NCI-H2171 (cell line): ENCODE measurements at places on chromosomes 7 and 10.

DNA sequence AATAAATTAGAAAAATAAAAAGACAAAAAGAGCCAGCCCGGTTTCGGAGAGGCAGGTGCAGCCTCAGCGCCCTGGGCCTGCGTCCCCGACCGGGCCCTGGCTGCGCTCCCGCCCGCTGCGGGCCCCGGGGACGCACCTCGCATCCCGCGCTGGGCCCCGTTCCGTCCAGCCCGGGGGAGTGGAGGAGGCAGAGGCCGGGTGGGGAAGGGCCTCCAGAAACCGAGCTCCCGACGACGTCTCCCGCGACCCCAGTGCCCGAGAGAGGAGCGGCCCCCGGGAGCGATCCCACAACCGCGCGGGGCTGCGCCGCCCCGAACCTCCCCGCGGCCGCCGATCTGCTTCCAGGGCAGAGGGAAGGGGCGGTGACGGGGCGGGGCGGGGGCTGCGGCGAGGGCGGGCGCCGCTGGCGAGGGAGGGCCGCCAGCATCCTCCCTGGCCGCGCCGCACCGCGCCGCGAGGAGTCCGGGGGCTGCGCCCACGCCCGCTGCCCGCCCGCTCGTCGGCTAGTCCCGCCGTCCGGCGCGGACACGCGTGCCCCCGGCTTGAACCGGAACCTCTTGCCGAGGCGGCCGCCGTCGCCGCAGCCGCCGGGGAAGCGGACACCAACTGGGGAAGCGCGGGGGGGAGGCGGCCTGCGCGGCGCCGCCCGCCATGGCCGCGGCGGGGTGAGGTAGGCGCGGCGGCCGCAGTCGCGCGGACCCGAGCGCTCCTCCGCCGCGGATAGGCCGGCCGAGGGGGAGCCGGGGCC lies at the start of gene CCNY:
Gene CCNY (plus strand): TSS at position 426 of the 748 bp plus-strand sequence. CDS start 545 bp downstream, outside the sequence.
- peak; percentile 53 for DNase-seq

- no peak for DNase-seq
Measured at GRCh38 chr10:119919826-119920225, 27.3 kb downstream of the SEC23IP start.

DNA sequence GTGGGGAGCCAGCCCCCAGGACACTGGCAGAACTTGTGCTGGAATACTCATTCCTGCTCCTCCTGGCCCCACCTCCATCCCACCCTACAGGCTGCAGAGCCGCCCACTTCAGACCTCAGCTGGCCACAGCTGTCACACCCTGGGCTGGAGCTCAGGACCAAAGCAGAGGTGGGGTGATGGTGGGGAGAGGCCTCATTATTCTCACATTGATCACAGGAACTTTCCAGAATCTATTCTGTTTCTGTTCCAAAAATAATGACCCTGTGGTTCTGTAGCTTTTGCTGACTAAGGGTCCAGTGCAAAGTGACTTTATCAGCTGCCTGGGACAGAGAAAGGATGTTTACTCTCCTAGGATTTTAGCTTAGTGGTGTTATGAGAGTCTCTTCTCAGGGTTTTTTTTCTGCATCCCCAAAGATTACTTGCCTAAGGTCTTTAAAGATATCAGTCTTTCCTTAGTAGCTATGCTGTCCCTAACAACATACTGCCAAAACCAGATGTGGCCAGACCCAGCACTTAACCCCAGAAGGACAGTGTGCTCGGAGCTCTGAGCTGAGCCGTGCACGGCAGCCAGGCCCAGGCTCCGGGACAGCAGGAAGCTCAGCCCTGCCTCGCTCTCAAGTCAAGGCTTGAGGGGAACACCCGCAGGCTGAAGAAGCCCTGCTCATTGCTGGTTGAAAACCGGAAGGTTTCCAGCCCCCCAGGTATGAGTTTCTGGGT lies 223.3 kb downstream of the MLLT10 start:
- DNase-seq: no peak

- DNase-seq: no peak
Measured at GRCh38 chr10:110706690-110707098, 62.6 kb downstream of the RBM20 start.

GRCh38 chr10:127600479-127600878 lies 51.4 kb downstream of the NPS start:
- no peak for DNase-seq

GRCh38 chr10:133046390-133046765 lies 41.3 kb upstream of the ADGRA1 start:
- DNase-seq: no peak

DNA sequence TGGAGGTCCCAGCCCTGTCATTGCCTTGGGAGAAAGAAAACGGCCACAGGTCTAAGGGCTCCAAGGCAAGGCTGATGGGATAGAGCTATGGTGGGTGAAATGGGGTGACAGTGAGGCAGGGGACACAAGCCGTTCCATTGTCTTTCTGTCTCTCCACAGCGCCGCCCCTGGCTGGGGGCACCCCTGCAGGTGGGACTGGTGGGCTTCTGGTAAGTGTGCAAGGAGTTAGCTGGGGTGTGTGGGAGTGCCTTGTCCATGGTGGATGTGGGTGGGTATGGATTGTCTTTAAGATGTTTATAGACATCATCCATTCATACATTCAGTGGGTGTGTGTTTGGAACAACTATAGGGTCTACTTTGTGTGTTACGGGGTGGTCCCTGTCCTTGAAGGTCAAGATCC lies 7.5 kb downstream of the SFXN3 start:
- DNase-seq: no peak

- DNase-seq: no peak
Measured at GRCh38 chr7:82528577-82529310, 85.2 kb upstream of the CACNA2D1 start.

DNA sequence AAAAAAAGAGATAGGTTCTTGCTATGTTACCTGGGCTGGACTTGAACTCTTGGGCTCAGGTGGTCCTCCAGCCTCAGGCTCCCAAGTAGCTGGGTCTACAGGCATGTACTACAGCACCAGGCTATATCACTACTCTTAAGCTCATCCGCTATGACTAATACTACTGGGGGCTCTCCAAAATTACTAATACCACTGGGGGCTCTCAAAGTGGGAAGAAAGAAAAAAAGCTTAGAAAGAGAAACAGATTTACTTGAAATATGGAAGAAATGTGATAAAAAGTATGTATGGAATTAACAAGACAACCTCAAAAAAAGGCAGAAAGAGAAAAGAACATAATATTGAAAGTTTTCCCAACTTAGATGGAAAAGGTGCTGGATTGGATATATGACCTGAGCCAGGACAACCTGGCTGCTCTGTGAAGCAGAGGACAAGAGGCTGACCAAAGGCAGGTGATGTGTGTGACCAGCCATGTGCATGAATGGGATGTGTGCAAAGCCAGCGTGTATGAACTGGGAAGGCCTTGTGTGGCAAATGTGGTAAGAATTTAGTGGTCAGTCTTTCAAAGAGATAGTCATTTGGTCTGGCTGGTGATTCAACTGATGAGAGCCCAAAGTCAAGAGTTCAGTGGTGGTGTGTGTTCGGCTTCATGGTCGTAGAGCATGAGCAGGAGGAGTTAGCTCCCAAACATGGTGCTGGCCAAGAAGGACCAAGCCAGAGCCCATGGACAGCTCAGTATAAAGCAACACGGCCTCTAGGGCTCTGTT lies 232.4 kb upstream of the KLF14 start:
- DNase-seq: no peak

DNA sequence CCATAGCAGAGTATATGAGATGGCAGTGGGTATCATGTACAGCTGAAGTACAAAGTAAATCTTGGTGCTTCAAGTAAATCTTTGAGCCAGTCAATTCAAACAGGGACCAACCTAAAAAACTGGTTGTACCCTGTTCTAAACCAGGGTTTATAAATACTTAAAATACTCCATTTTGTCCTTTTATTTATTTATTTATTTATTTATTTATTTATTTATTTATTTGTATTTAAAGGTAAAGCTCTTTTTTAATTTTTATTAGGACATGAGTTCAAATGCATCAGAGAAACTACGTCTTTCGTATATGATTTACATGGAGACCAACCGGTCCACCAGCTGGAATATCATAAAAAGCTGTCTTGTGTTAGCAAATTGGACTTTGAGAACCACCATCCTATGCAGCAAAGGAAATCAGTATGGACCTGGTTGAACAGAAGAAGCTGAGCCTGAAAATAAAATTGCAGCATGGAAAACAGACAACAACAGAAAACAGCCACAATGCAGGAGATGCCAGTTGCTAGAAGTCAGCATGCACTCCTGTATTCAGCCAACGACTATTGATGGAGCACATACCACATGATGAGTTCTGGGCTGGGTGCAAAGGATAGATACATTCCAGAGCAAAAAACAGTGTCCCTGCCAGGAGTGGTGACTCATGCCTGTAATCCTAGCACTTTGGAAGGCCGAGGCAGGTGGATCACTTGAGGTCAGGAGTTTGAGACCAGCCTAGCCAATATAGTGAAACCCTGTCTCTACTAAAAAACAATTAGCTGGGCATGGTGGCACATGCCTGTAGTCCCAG lies 60.0 kb downstream of the PLXNA4 start:
- DNase-seq: no peak

GRCh38 chr7:73918926-73919693 lies 58.2 kb downstream of the TMEM270 start:
- DNase-seq: no peak

DNA sequence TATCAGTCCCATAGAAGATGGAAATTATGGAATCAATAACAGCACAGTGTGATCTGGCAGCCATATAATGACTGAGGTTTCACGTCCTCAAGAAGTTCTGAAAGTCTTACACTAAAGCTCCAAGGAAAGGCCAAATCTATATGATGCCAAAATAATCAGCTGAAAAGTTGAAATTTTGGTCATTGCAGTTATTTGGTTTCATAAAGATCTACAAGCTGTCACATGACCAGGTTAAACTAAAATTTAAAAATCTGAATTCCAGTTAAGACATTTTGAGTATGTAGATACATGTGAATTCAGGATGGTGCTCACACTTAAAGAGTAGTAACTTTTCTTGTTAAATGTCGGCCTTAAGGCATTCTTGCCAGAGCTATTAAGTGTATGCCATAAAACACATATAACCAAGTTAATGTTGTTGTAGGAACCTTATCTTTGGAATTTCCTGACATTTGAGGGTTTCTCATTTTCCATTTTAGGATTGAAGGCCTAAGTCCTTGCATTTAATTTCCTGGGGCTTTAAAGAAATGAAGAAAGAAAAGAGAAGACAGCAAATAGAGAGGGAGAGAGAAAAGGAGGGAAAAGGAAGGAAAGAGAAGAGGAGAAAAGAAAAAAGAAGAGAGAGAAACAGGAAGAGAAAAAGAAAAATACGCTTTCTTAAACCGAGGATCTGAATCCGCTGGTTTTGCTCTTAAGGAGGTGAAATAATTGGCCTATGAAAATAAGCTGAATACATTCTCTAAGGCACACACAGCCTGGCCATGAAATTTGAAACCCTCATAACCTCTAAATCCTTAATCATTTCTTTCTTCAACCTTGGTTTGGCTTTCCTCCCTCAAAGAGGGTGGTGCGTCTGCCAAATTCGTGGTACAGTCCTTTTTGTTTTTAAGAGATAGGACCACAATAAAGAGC lies 43.8 kb downstream of the DENND2A start:
- DNase-seq: no peak

DNA sequence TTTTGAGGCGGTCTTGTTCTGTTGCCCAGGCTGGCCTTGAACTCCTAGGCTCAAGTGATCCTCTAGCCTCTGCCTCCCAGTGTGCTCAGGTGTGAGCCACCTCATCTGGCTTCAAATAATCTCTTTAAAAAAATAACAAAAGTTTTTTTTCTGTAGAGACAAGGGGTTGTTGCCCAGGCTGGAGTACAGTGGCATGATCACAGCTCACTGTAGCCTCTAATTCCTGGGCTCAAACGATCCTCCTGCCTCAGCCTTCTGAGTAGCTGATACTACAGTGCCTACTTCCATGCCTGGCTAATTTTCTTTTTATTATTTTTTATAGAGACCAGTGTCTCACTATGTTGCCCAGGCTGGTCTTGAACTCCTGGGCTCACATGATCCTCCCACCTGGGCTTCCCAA lies 11.7 kb downstream of the FOXK1 start:
- DNase-seq: no peak

DNA sequence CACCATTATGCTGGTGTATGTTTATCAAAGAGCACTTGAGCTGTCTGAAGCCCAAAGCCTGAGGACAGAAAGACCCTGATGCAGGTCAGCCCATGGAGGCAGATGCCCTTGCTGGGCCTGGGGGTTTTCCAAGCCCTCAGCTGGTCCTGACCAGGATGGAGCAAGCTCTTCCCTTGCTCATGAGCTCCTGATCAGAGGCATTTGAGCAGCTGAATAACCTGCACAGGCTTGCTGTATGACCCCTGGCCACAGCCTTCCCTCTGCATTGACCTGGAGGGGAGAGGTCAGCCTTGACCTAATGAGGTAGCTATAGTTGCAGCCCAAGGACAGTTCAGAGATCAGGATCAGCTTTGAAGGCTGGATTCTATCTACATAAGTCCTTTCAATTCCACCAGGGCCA lies 13.0 kb downstream of the AQP1 start:
- DNase-seq: no peak

- no peak for DNase-seq
Measured at GRCh38 chr10:11286261-11286852, 268.7 kb downstream of the CELF2 start.

GRCh38 chr7:138626846-138627245 lies 74.3 kb downstream of the SVOPL start:
- DNase-seq: no peak

DNA sequence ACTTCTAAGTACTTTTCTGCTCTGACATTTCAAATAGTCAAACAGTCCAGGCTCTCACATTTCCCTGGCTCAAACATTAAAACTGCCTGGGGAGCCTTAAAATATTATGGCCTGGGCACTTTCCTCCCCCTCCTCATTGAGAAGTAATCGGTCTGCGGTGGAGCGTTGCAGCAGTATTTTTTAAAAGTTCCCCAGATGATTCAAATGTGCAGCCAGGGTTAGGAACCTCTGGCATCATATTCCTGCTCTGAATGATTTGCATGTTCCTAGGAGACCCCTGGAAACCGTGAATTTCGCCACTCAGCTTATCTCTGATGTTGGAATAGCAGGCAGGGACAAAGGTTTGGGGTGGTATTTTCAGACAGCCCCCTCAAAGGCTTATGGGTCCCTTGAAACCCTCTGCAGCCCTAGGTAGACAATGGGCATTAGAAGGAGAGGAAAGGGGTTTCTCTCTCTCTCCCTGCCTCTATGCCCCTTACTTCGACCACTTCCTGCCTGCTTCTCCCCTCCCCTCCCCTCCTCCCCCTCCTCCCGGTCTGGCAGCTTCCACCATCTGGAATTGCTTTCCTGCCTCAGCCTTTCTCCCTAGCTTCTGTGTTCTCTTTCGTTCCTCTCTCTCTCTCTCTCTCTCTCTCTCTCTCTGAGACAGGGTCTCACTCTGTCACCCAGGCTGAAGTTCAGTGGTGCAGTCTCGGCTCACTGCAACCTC lies 622.2 kb downstream of the GALNT17 start:
- peak; percentile 29 for DNase-seq

GRCh38 chr7:157440346-157441022 lies 103.7 kb downstream of the DNAJB6 start:
- no peak for DNase-seq

DNA sequence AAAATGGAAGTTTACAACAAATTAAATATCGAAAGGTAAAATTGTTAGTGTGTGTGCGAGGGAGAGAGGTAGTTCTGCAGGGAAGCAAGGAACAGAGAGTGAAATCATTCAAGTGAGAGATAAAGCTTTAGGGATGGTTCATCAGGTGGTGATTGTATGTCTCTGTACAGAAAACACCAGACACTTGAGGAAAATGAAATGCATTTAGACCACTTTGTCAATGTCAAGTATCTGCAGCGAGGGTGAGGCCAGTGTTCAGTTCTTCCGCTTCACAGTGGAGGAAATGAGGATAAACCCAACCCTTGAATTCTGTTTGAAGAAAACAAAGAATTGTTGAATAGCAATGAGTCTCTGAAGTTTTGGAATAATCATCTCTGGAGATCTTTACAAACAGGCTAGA lies 14.4 kb upstream of the ITGB1 start:
- DNase-seq: no peak
